ENCODE measurements at places on chromosomes 13 and 19.
A peak's percentile ranks its signal among the peaks of the same experiment; 100 is the strongest.

- DNase-seq, result peak; percentile 41
These were observed 4.7 kb downstream of the EPS8L1 start for GRCh38 chr19:55080121-55080967.

DNA sequence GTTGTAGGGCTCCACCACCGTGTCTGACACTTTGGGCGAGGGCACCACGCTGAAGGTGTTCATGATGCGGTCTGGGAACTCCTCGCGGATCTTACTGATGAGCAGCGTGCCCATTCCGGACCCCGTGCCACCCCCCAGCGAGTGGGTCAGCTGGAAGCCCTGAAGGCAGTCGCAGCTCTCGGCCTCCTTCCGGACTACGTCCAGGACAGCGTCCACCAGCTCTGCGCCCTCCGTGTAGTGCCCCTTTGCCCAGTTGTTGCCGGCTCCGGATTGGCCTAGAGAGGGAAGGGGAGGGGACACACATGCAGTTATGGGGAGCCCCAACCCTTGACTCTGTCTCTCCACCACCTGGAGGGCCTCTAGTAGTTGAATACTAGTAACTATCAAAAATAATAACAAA is 6.2 kb downstream of the TUBB4A start:
- DNase-seq, result no peak

DNA sequence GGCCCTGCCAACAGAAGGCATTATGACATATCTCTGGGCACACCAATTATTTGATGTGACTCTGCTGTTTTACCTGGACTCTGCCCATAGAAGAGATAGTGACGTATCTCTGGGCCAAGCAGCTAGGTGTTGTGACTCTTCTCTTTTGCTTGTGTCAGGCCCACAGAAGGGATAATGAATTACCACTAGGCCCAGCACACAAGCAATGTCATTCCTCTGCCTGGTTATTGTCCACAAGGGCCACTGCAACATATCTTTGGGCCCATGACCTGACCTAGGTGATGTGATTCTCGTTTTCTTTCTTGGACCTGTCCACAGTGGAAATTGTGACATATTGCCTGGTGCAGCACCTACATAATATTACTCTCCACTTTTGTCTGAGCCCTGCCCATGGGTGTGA is 65.1 kb upstream of the ZNF724 start:
- no peak for DNase-seq

DNA sequence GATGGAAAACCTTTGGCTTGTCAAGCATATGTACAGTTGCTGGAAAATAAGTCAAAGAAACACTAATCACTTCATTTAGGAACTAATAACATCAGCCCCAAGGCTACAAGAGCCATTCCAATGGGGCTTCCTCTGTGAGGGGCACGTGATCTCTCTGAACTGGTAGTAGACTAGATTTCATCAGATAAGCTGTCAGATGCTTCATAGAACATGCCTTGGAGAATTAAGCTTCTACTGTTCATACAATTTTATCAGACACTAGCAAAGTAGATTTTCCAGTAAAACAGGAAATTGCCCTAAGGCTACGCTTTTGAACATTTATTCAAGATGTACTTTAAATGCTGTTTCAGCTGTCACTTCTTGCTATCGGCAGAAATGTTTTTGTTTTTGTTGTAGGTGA is 107.8 kb downstream of the EDNRB start:
- DNase-seq, result no peak

GRCh38 chr19:10625003-10625761 is at the start of gene SLC44A2:
SLC44A2 (plus strand) TSS chr19:10625553; CDS start chr19:10625634, 81 bp downstream.
- peak; percentile 51 for DNase-seq

DNA sequence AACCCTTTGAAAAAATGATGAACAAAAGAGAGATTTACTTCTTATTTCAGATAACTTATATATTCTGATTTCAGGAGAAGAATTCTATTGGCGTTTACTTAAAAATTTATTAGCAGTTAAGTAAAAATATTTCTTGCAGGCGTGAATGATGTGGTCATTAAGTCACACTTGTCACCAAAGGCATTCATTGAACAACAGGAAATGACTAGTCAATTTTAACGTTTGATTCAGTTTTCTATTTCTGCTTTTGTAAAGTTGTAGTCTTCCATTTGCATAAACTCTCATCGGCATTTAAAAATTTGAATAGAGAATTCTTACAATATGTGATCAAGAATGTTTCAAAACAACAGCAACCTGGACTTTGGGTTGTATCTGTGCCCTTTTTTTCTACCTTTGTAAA is 83.4 kb downstream of the GPR12 start:
- DNase-seq, result no peak

GRCh38 chr13:24064371-24064770 is 96.1 kb upstream of the SPATA13 start:
- DNase-seq, result no peak

GRCh38 chr13:93774506-93774905 is 547.9 kb downstream of the GPC6 start:
- DNase-seq, result no peak

GRCh38 chr19:52086481-52086880 is 9.1 kb downstream of the ZNF841 start:
- DNase-seq, result peak; percentile 5
